ENCODE measurements at places on chromosomes 4 and X.
A peak's percentile ranks its signal among the peaks of the same experiment; 100 is the strongest.

- H3K27ac ChIP-seq, result no peak overlapping the region
- no peak overlapping the region for H3K4me3 ChIP-seq
- peaks cover 13% of the 10 kb centered on the region for H3K4me1 ChIP-seq
- H3K27me3 ChIP-seq, result no peaks in the 10 kb centered on the region
- DNase-seq, result no peak
- no peaks in the 10 kb centered on the region for H3K36me3 ChIP-seq
Measured at GRCh38 chrX:153336121-153336894, 2.4 kb downstream of the ZNF275 start.

DNA sequence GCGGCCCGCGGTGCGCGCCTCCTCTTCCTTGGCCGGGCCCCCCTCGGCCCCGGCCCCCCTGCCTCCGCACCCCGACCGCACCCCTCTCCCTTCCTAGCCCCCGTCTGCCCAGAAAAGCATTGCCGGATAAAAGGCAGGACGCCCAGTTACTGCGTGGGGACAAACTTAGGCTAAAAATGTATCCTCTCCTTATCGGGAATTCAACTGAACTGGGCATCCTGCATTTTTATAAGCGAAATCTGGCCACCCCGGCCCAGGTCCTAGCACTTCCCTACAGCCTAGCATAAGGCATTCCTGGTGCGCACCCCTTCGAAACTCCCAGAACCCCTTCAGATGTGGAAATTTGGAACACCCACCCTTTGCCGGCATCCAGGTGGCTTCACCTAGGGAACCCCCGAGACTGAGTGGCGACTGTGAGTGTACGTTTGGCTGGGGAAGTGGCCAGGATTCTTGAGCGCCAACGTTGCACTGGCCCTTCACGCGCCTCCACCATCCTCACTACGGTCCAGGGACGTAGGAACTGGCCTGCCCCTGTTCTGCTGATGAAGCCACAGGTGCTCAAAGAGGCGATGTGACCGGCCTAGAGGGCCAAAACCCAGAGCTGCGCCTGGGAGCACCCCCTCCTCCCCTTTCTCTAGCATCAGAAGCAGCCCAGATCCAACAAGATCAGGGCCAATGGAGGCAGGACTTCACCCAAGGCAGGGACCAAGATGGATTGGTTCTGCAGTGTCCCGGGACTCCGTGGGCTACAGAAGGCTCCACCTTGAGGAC, 5.7 kb upstream of the RNF4 start:
- no peak for DNase-seq
- H3K36me3 ChIP-seq, result no peaks in the 10 kb centered on the region
- H3K27ac ChIP-seq, result no peak overlapping the region
- peak overlapping the region; percentile 83 for H3K4me3 ChIP-seq

GRCh38 chr4:89752932-89753598, 83.9 kb downstream of the SNCA start:
- no peak overlapping the region for H3K27ac ChIP-seq
- no peaks in the 10 kb centered on the region for H3K36me3 ChIP-seq
- DNase-seq, result no peak
- H3K27me3 ChIP-seq, result no peaks in the 10 kb centered on the region
- no peak overlapping the region for H3K4me3 ChIP-seq
- no peaks in the 10 kb centered on the region for H3K4me1 ChIP-seq

GRCh38 chr4:184932343-184932742, 85.9 kb upstream of the HELT start:
- no peaks in the 10 kb centered on the region for H3K36me3 ChIP-seq
- H3K4me3 ChIP-seq, result no peak overlapping the region
- H3K4me1 ChIP-seq, result peaks cover 5% of the 10 kb centered on the region
- DNase-seq, result no peak
